Activated T-cell treated with anti-CD3 and anti-CD28 coated beads, Interleukin-2, amount 50 U/mL, for 4 hours (primary cell): ENCODE measurements at places on chromosomes 5 and 9. TPM values are rescaled to one million over a fixed set of nuclear protein-coding genes. Genes with fewer than 3 reads are reported as not detected.

DNA sequence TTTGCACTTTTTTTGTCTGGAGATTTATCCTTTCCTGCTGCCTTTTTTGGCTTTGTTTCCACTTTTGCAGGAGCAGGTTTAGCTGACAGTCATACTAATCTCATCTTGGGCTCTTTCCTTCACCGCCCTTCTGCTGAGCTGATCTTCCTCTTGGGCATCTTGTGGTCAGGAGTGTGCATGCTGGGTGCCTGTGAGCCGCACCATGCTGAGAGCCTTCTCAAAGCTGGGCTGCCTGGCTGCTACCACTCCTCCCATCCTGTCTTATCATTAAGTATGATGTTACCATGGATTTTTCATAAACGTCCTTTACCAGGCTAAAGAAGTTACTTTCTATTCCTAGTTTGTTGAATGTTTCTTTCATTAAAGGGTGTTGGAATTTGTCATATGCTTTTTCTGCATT is 49.5 kb upstream of the MCCC2 start:
- no peak for DNase-seq

GRCh38 chr5:161096581-161096980 is 244.6 kb upstream of the ATP10B start:
- no peak for DNase-seq

DNA sequence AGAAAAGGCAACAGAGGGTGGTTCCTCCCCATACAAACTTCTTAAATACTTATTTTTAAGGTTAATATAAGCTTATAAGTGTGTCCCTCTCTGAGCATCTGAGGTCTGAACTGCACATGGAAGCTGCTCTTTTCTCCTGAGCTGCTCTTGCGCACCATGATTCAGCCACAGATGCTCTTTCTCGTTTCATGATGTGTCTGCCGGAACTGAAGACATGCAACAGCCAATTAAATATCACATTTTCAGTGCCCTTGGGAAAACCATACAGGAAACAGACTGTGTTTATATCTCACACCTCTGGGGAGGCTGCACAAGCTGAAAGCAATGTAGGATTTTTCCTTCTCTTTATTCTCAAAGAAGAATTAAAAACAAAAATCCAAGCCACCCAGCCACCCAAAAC is 96.8 kb upstream of the NREP start:
- no peak for DNase-seq

- DNase-seq = no peak
Observed at GRCh38 chr9:38106488-38106887, 37.5 kb upstream of the SHB start.

- no peak for DNase-seq
Observed at GRCh38 chr9:86958203-86958602, 10.9 kb upstream of the GAS1 start.

- no peak for DNase-seq
Observed at GRCh38 chr9:89005323-89005722, 14.1 kb downstream of the S1PR3 start.

- DNase-seq = no peak
Observed at GRCh38 chr9:3962971-3963642, 336.8 kb downstream of the GLIS3 start.

DNA sequence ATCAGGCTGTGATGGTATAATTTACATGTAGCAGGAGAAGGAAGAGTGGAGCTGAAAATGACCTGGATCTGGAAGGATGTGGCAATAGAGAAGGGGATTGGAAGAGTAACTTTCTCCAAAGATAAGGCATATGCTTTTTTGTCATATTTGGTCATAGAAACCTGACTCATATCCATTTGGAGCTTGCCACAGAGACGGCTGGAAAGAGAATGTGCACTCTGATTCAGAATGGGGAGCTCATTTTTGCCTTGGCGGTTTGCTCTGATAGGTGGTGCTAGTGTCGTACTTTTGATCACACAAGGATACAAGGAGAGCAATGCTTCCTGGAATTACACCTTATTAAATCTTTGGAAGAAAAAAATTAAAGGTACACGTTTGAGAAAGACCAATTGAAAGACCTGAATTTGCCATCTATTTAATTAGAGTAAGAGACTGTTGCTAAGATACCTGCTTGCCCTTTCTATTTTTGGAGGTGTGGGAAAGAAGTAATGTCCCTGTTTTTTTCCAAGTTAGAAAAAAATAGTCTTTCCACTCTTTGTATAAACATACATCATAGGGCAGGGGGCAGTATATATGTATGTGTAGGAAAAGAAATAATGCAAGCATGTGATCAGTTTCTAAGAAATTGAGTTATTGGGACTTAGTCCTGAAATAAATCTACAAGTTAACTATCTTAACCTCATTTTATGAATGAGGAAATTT is 5.4 kb downstream of the LSM11 start:
- DNase-seq = no peak

DNA sequence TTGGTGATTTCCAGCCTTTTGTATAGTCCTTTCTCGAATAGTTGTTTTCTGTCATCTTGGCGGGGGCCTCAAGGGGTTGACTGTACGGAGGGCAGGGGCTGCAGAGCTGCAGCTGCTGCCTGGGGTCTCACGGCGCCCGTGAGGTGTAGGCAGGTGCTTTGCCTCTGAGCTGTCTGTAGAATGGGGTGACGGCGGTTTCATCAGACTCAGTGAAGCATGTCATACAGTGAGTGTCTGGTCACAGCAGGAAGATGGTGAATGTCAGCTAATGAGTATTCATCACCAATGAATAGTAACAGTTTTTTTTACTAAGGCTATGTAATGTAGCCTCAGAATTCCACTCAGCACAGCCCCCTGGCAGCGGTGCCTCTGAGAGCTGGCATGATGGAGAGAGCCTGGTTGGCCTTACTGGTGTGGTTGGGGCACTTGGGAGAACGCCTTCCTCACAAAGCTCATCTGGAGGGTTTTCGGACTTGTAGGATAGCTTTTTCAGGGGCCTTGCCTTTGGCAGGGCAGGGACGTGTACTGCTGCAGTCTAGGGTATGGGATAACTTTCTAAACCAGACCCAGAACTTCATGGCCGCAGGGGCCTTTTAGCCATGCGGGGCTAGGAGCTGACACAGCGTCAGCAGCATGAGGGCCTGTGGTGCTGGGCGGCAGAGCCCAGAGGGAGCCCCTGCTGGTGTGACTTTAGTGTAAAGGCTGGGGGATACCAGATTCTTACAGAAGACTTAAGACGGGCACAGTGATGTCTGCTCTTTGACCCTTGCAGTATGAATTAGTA is 15.0 kb downstream of the TENT4A start:
- no peak for DNase-seq

GRCh38 chr9:133147412-133148198 is 16.1 kb downstream of the GBGT1 start:
- DNase-seq = peak; percentile 80

DNA sequence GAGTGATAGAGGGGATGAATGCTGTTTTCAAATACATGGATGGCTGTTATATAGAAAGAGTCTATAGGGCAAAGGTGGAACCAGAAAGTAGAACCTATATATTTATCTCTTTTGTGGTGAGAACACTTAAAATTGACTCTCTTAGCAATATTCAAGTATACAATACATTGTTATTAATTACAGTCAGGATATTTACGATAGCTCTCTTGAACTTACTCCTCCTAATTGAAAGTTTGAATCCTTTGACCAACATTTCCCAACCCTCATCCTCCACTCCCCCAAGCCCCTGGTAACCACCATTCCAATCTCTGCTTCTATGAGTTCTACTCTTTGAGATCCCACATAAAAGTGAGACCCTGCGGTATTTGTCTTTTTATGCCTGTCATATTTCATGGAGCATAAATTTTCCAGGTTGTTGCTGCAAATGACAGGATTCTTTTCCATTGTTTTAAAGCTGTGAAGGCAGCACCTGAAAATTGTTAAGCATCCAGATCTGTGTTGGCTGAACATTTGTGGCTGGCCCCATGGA is 41.5 kb downstream of the ALDH1A1 start:
- DNase-seq = no peak

LHX2 gene
- not detected for total RNA-seq

DNA sequence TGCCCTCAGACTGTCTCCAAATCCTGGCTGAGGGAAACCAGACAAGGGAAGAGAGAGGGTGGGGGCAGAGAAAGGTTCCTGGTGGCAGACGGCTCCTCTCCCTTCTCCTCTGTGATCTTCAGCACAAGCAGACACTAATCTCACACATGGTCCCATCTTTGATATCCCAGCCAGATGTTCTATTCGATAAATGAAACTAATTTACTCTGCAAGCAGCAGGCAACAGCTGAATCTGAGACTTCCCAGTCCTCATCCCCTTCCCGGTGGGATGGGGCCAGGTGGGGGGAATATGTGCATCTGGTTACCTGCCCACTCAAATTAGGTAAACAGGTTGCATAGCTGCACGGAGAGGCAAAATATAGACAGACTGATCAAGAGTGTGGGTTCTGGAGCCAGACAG is 208.9 kb upstream of the PANK3 start:
- no peak for DNase-seq

FAM169A gene
- 10.2 TPM for total RNA-seq
